ENCODE measurements at places on chromosomes 6 and 20. TPM values are rescaled to one million over a fixed set of nuclear protein-coding genes. Genes with fewer than 3 reads are reported as not detected.

The PAK5 gene
- not detected for total RNA-seq

The NHLRC1 gene
- total RNA-seq = 1.3 TPM

The CST3 gene
- total RNA-seq = 887 TPM

DNA sequence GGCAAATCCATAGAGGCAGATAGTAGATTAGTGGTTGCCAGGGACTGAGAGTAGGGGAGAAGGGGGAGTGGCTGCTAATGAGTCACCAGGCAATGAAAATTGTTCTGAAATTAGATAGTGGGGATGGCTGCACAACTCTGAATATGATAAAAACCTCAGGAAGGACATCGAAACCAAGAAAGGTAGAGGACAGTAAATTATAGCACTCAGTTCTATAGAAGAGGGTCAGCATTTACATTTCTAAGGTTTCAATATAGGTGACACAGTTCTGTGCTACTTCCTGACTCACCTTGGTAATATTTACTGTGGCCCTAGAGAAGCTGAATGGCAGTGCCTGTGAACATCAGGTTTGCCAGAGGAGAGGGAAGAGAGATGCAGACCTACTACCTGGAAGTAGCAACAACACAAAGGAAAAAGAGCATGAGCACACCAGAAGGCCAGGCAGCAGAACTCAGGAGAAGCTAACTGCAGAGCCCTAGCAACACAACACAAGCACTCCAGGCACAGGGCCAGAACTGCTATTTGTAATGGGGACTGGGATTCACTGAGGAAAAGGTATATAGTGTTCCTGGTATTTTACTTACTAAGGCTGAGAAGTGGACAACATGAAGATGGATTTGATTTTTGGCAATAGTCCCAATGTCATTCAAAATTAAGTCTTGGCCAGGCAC is 75.9 kb downstream of the PLCG1 start:
- DNase-seq = peak; percentile 56

- DNase-seq = no peak
These were observed 112.2 kb upstream of the PREP start for GRCh38 chr6:105515054-105515453.

DNA sequence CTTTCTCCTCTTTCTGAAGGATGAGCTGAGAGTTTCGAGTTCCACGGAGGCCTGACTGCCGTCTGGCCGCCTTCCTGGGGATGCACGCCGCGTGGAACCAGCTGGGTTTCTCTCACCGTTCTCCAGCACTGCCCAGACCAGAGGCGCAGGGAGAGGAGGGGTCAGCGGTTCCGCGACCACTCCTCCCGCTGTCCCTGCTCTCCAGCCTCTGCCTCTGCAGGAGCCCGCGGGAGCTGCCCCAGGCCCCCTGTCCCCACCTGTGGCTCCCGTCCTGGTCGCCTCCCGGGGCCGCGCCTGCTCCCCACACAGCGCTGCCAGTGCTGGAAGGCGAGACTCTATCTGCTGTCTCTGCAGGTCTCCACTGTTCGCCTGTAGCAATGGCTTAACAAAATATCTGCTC is 106.8 kb upstream of the AFDN start:
- DNase-seq = no peak

Data from left ventricle myocardium superior (tissue), 1 donor.